Activated effector memory CD4-positive, alpha-beta T cell treated with anti-CD3 and anti-CD28 coated beads, Interleukin-2, amount 50 U/mL, for 16 hours (primary cell): ENCODE measurements at places on chromosomes 3 and 15.

- no peak for DNase-seq
Measured at GRCh38 chr3:57796261-57796660, 40.2 kb downstream of the SLMAP start.

- DNase-seq: no peak
Measured at GRCh38 chr15:84631706-84632272, 22.3 kb downstream of the WDR73 start.

DNA sequence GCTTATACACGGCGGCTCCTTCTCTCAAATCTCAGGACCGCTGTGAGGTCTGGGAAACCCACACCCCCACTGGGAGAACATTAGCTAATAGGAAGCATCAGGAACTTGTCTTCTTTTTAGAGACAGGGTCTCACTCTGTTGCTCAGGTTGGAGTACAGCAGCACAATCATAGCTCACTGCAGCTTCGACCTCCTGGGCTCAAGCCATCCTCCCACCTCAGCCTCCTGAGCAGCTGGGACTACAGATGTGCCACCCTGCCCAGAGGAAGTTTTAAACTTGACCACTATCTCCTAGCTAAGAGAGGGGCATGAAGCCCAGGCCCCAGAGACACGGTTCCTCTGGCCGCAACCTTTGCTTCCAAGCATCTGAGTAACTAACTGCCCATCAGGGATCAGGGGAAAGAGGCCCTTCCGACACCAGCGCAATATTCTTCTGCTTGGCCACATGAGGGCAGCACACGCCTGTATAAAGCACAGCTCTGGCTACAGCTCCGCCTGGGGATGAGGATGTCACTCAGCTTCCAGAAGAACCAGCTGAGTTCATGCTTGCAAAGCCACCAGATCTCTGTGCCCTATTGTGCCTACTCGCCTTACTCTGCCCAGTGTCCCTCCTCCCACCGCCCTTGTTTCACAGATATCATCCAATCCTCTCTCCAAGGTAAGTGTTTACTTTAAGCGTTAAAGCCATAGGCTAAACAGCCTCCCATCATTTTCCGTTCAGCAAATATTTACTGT, 57.6 kb upstream of the SLC6A11 start:
- peak; percentile 78 for DNase-seq

DNA sequence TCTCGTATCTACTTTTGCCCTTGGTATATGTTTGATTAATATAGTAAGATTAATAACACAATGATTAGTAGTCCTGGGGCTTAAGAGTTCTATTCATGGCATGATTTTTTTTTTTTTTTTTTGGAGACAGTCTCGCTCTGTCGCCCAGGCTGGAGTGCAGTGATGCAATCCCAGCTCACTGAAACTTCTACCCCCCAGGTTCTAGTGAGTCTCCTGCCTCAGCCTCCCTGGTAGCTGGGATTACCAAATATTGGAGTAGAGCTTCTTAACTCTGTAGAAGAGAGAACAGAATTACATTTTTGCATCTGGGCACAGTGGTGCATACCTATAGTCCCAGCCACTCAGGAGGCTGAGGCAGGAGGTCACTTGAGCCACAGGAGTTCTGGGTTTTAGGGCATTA, 58.9 kb downstream of the RAB7A start:
- DNase-seq: no peak

- DNase-seq: no peak
Measured at GRCh38 chr15:57079446-57079845, 161.0 kb downstream of the TCF12 start.

DNA sequence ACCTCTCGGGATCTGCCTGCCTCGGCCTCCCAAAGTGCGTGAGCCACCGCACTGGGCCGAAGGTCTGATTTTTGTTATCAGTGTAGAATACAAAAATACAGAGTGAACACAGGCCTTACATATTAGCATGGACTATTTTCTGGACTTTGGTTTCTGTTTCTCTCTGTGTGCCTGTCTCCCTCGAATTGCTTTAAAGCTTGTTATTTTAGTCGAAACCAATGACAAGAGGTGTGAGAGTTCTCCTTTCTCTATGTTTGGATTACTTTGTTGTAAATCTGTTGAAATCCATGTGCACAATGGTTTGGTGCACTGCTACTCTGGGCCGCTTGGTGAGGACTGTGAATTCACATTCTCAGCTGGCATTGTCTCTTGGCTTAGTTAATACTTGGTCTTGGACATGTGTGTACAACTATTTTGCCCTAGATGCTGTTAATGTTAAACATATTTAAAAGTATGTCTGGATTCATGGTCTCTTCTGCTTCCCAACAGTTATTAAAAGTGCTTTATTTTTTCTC, 23.9 kb downstream of the MED12L start:
- no peak for DNase-seq

DNA sequence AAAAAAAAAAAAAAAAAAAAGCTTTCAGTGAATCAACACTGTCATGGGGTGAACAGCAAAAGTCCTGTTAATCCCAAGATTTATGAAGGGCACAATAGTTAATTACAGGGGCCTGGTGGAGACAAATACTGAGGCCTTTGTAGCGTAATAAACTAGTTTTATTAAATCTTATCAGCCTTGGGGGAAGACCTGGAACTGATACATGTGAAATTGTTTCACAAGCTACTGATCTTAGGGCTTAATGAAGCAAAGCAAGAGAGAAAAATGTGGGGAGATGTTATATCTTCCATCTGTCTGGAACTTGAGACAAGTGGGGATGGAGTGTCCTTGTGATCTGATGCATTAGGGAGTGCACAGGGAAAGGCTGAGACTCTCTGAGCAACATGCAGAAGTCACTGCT, 47.9 kb upstream of the OSBPL11 start:
- no peak for DNase-seq

GRCh38 chr15:97425596-97425995, 534.9 kb upstream of the ARRDC4 start:
- no peak for DNase-seq
